ENCODE measurements at places on chromosomes 16 and 17.

DNA sequence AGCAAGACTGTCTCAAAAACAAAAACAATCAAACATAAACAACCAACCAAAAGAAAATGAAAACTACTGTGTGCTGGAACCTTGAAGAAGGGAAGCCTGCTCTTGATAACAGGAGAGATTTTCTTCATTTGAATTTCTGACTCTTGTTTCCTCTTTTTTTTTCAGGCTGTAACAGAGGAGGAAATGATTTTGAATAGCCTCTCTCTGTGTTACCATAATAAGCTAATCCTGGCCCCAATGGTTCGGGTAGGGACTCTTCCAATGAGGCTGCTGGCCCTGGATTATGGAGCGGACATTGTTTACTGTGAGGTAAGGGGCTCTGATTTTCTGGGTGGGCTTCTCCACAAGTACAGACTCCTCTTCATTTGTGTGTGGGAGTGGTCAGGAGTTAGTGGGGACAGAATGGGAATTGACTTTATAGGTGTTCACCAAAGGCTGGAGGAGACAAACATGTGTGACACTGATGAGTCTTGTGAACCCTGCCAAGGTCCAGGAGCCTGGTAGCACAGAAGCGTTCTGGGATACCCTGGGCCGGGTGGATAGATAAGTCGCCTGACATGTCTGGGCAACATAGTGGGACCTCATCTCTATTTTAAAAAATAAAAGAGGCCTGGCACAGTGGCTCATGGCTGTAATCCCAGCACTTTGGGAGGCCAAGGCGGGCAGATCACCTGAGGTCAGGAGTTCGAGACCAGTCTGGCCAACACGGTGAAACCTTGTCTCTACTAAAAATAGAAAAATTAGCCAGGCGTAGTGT is 14.9 kb downstream of the DUS2 start:
- DNase-seq: no peak

DNA sequence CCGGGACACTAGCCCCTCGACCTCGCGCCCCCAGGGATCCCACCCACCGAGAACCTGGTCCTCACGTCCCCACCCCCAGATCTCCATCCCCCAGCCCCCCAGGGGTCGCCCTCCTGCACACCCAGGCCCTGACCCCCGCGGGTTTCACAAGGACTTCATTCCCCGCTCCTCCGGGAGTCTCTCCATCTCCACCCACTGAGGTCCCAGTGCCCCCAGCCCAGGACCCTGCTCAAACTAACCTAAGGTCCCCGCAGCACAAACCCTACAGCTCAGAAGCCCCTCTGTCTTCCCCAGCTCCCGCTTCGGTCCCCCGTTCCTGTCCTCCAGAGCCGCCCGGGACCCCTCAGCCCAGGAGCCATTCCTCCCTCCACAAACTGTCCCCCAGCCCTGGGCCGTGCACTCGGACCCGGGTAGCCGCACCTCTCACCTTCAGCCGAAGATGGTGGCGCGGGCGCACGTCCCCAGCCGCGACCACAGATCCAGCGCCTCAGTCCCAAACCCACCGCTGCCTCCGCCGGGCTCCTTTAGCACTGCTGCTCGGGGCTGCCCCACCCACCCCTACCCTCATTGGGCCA is at the start of gene MYH10:
MYH10 (minus strand) TSS at position 499 of the 575 bp plus-strand sequence. CDS start 7,479 bp downstream, outside the sequence.
- DNase-seq: no peak

- DNase-seq: no peak
Observed at GRCh38 chr17:34713687-34714086, 134.3 kb downstream of the TMEM132E start.

DNA sequence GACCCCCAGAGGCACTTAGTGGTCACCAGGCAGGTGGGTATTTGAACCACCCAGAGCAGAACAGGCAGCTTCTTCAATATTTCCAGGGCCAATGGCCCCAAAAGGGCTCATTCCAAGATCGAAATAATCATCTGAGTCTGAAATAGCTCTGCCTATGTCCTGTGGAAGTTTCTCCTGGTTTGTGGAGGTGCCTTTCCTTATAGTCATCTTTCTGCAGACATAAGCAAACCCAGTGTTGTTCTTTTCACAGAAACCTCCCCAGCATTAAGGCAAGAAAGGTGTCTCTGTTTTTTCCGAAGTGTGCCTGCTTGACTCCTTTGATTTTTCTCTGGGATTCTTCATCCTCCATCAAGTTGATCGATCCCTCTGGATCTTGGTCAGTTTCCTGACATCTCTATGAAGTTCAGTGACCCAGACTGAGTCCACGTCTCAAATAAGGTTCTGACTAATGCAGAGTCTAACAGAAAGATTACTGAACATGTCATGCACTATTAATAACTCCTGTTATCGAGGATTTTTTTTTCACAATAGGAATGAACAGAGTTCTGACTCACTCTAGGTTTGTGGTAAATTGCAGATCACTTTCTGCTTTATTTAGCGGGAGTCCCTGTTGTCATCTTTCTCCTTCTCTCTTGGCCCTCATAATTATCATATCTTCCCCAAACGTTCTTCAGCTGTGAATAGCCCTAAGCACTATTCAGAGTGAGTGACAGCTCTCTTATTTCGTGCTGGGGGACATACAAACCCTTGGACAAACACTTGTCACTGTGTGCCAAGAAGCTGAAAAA is 1.5 kb downstream of the LRRC3C start:
- DNase-seq: no peak

GRCh38 chr16:54875443-54875842 is 55.2 kb upstream of the IRX5 start:
- DNase-seq: no peak

DNA sequence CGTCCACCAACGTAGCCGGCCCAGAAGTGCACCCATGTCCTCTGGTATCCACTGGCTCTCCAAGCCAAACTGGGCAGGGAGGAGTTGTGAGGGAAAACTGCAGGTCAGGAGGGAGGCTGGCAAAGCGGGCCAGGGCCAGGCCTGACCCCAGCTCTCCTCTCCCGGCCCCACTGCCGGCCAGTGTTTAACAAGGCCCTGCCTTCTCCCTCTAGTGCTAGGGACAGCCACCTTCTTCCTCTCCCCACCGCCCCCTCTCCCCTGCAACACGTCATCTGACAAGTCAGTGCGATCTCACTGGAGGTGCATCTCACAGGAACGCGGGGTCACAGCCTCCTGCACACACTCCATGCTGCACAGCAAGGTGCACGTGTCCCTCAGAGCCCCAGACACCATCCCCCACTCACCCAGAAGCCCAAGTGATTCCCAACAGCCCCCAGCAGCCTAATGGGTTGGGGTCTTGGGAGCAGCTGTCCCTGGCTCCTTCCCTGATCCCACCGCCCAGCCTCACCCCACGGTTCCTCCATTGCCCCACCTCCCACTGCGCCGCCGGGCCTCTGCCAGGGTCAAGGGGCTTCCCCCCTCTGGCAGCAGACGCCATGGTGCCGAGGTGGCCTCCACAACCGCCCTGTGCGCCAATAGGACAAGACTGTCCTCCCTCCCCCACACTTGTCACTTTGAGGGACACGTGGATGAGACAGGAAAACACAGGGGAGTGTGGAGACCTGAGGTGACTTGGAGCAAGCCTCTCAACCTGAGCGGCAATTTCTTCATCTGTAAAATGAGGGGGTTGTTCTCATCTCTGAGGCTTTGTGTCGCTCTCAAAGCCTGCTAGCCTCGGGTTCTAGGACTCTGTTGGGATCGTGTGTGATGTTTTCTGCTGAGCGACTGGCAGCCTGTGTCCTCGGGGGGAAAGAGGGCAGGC is 1.1 kb upstream of the ACE start:
- DNase-seq: no peak

DNA sequence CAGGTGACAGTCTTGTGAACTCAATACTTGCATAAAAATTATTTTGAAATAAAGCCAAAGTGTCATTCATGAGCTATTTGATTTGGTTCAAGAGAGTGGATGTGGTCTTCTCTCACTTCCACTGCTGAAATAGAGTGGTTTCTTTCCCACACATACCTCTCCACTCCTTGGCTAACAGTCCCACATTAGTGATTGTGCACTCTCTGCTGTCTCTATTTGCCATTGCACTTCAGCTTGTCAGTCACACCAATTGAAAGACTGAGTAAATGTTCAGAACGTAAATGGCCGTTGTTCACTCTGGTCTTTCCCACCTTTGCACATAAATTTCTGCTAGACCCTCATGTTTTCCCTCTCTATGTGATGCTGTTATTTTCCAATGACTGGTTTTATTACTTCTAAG is 197.5 kb downstream of the FTO start:
- no peak for DNase-seq

- no peak for DNase-seq
Observed at GRCh38 chr17:56785405-56785804, 48.3 kb downstream of the C17orf67 start.

DNA sequence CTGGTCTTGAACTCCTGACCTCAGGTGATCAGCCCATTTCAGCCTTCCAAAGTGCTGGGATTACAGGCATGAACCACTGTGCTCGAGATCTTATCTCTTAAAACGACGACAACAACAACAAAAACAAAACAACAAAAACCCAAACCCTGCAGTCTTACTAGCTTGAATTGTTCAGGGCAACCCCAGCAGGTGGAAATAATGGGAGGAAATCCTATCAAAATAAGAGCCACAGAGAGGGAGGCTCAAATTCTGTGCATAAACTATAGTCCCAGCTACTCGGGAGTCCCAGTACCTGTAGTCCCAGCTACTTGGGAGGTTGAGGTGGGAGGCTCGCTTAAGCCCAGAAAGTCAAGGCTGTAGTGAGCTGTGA is 16.5 kb upstream of the ATP6V0A1 start:
- no peak for DNase-seq

GRCh38 chr16:30874244-30874820 is 19.5 kb downstream of the BCL7C start:
- no peak for DNase-seq

- no peak for DNase-seq
Observed at GRCh38 chr16:58634265-58634802, 4.7 kb upstream of the CNOT1 start.

- DNase-seq: no peak
Observed at GRCh38 chr17:74780443-74781238, 4.5 kb upstream of the NAT9 start.

GRCh38 chr16:2529061-2529931 is 1.9 kb downstream of the CEMP1 start:
- DNase-seq: no peak

DNA sequence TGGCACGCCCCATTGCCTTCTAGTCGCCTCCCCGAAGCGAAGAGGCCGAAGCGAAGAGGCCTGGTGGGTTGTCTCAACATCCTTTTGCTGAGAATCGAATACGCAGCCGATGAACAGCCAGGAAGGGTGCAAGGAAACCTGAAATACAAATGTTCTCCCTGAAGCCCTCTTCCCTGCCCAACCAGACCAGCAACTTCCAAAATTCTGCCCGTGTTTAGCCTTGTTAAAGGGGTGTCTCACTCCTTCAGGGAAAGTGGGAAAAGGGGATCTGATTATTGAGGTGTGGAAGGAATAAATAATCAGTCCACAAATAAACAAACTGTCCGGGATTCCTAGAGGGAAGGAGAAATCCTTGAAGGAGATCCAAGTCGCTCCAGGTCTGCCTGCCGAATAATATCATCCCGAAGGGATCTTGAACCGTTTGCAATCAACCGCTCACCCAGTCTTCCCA is 1.4 kb upstream of the FOXC2 start:
- DNase-seq: no peak

- no peak for DNase-seq
Observed at GRCh38 chr17:45150911-45151809, 2.9 kb downstream of the HEXIM1 start.

- DNase-seq: no peak
Observed at GRCh38 chr17:76644995-76645394, 1.4 kb upstream of the ST6GALNAC1 start.

GRCh38 chr16:11114366-11115164 is 141.4 kb downstream of the SOCS1 start:
- no peak for DNase-seq

DNA sequence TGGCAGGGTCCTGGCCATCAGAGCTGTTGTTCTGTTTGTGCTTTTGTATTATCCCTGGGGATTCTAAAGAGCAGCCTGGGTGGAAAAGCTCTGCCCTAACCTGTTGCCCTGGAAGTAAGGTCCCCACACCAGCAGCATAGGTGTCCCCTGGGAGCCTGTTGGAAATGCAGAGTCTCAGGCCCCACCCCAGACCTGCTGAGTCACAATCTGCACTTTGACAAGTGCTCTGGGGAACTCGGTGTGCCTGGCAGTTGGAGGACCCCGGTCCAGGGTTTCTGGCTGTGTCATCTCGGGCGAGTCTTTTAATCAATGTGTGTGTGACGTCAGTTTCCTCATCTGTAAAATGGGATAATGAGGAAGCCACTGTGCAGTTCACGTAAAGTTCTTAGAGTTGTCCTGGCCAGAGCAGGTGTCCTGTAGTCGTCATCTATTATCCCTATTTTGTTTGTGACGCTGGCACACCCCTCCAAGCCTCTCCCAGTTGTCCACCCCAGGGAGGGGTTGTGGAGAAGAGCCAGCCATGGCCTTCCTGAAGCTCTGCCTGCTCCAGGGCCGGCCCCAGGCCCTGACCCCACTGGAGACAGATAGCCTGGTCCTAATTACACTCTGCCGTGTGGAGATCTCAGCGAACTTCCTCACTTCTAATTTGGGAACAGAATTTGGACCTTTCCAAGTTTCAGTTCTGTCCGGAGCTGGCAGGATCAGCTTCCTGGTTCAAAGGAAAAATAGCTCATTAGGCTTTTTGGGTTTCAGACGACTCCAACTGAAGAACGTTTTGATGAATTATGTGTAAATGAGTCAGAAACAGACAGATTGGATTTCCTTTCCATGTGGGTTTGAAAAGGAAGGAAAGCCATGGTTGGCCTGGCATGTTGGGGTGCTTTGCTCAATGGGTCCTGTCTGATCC is 295.7 kb upstream of the FOXF1 start:
- DNase-seq: no peak

- no peak for DNase-seq
Observed at GRCh38 chr16:78679546-78679945, 580.1 kb downstream of the WWOX start.

- no peak for DNase-seq
Observed at GRCh38 chr17:45735488-45735887, 48.6 kb upstream of the CRHR1 start.

GRCh38 chr17:78708510-78708973 is 73.5 kb downstream of the CYTH1 start:
- peak; percentile 27 for DNase-seq

- no peak for DNase-seq
Observed at GRCh38 chr17:4892499-4893221, 6.7 kb upstream of the C17orf107 start.

DNA sequence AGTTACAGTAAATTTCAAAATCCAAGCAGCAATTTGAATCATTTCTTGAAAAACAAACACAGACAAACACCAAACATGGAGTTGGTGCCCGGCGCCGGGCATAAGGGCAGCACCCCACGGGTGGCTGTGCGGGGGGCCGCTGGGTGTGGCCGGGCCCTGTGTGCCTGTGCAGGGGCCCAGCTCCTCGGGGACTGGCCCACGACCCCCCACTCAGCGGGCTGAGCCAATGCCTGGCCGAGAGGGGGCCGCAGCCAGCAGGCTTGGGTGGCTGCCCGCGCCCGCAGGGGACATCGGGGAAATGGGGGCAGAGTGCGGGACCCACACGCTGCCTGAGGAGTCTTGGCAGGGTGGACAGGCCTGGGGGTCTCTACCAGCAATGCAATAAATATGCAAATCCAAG is 12.8 kb upstream of the DUS1L start:
- DNase-seq: no peak

- DNase-seq: no peak
Observed at GRCh38 chr16:50444526-50444925, 75.7 kb upstream of the BRD7 start.
